ENCODE measurements at places on chromosomes 5 and 9.

DNA sequence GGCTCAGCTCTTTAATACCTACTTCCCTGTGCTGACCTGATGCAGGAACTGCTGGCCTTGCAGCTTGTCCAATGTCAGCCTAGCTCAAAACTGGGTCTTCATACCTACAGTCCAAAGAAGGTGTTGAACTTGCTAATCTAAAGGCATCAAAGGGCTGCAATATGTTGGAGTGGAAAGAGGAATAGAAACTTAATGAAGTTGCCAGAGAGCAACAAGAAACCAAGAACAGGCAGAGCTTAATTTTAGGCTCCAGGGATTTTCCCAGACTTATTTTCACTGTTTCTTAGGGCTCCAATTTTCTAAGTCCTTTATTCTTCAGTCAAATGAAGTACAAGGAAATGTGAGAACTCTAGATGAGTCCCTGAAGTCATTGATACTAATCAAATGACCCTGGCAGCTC lies 17.6 kb upstream of the ERCC6L2 start:
- no peaks in the 10 kb centered on the region for H3K27me3 ChIP-seq
- no peak overlapping the region for H3K27ac ChIP-seq
- H3K36me3 ChIP-seq, result no peaks in the 10 kb centered on the region
- H3K4me1 ChIP-seq, result no peaks in the 10 kb centered on the region
- no peak overlapping the region for H3K4me3 ChIP-seq
- DNase-seq, result no peak

- H3K4me1 ChIP-seq, result no peaks in the 10 kb centered on the region
- H3K27ac ChIP-seq, result no peak overlapping the region
- H3K36me3 ChIP-seq, result no peaks in the 10 kb centered on the region
- DNase-seq, result no peak
Observed at GRCh38 chr9:21761309-21761901, 41.0 kb upstream of the MTAP start.

DNA sequence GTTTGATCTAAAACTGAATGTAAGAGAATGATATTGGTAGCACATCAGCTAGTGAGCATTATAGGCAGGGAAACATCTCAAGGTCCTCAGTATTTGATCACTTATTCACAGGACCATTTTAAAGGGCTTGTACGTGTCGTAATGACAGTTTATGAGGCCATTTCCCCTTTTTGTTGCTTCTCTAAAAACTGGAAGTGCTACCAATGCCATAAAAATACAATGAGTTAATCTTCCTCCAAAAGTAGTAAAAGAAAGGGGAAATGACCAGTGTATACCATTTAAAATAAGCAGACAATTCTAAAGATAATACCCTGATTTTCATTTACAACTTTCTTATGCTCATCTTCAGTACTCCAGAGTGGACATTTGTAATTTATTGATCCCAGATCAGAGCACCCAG lies 285.8 kb upstream of the PCSK5 start:
- no peaks in the 10 kb centered on the region for H3K36me3 ChIP-seq
- no peaks in the 10 kb centered on the region for H3K4me1 ChIP-seq
- H3K27ac ChIP-seq, result no peak overlapping the region
- no peak for DNase-seq
- no peak overlapping the region for H3K4me3 ChIP-seq

DNA sequence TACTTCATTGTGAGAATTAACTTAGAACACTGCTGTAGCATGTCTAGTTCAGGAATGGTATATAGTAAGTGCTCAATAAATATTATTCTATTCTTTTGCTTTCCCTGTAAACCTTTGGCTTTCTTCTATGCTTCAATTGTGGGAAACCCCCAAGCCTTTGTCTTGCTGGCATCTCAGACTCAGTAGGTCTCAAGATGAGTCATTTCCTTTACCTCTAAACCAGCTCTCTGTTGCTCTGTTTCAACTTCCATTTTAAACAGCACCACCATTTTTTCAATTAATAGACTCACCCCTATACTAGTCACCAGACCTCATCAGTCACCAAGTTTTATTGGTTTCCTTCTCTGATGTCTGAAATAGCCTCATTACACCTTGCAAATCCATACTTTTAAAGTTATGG lies 43.5 kb downstream of the DMAC1 start:
- no peaks in the 10 kb centered on the region for H3K36me3 ChIP-seq
- no peak overlapping the region for H3K4me3 ChIP-seq
- no peak for DNase-seq
- H3K4me1 ChIP-seq, result no peaks in the 10 kb centered on the region
- no peak overlapping the region for H3K27ac ChIP-seq

- peaks cover 26% of the 10 kb centered on the region for H3K4me1 ChIP-seq
- no peak overlapping the region for H3K27ac ChIP-seq
- no peak overlapping the region for H3K4me3 ChIP-seq
- H3K36me3 ChIP-seq, result no peaks in the 10 kb centered on the region
- no peaks in the 10 kb centered on the region for H3K27me3 ChIP-seq
Observed at GRCh38 chr9:130039528-130040147, 3.4 kb downstream of the FNBP1 start.

GRCh38 chr5:150603052-150603451 lies 37.4 kb upstream of the SYNPO start:
- H3K4me1 ChIP-seq, result peaks cover 41% of the 10 kb centered on the region

All from spinal cord (tissue), 10 donors.